Amniotic stem cell (primary cell): ENCODE measurements at places on chromosomes 12 and 14.

GRCh38 chr12:4975574-4975973 lies 65.9 kb downstream of the KCNA1 start:
- DNase-seq, result no peak

DNA sequence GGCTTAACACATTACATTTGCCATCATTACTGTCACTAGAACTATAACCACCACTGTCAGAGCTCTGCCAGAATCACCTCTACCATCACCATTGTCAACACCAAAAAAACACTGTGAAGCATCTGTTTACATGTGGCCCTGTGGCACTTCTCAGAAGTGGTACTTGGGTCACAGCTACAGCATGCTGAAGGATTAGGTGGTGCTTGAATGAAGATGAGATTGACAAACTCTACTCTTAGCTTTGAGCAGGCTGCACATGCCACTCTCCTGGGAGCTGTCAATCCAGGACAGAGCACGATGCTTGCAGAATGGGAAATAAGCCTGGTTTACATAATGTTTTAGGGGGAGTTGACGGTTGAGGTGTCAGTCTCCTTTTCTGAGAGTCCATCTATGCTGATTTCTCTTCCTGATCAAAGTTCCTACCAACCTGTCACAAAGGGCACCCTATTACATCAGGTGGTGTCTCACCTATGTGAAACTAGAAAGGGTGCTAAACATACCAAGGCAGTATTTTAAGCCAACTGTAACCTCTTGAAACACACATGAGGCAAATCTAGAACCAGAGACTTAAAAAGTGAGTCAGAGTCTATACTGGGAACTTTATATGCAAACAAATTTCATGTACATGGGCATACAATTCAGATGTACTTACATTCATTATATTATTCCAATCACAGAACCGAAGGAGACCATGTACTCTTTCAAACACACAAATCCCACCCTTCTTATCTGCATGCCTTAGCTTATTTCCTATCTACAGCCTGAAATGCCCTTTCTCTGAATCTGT lies 258.7 kb downstream of the EMP1 start:
- DNase-seq, result no peak

DNA sequence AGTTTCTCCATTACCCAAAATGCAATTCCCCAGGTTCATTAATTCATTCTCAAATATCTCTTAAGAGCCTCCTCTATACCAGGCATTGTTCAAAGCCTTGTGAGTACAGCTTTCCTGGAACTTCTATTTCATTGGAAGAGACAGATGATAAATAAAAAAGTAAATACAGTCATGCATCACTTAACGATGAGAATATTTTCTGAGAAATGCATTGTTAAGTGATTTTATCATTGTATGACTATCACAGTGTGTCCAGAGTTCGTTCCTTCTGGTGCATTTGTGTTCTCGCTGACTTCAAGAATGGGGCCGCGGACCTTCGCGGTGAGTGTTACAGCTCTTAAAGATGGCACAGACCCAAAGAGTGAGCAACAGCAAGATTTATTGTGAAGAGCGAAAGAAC lies 66.0 kb downstream of the ANO4 start:
- no peak for DNase-seq

GRCh38 chr12:130041983-130042812 lies 120.1 kb upstream of the FZD10 start:
- no peak for DNase-seq

DNA sequence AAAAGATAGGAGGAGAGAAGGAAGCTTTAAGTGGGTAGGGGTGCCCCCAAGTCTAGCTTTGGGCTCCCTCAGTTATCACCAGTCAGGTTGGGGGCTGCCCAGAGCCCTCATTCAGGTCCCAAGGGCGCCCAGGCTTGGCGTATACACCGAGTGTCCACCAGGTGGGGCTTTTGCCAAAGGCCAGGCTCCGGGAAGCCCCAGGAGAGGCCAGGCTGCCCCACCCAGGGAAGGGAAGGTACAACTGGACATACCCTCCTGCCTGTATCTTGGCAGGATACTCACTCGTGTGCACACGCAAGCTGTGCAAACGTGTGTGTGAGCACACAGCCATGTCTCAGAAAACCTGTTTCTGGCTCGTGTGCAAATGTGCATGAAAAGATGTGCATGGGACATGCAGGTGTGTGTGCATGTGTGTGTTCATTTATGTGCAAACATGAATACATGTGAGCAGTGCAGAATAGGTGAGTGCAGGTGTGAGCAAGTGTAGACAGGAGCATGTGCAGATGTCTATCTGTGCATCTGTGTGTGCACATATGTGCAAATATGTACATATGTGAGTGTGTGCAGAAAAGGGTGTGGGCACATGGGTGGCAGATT lies 103.9 kb upstream of the MYL2 start:
- DNase-seq, result no peak

- peak; percentile 13 for DNase-seq
Observed at GRCh38 chr14:83816761-83817160, 1713.2 kb upstream of the FLRT2 start.

- DNase-seq, result no peak
Observed at GRCh38 chr12:80260269-80260668, 160.9 kb downstream of the OTOGL start.

DNA sequence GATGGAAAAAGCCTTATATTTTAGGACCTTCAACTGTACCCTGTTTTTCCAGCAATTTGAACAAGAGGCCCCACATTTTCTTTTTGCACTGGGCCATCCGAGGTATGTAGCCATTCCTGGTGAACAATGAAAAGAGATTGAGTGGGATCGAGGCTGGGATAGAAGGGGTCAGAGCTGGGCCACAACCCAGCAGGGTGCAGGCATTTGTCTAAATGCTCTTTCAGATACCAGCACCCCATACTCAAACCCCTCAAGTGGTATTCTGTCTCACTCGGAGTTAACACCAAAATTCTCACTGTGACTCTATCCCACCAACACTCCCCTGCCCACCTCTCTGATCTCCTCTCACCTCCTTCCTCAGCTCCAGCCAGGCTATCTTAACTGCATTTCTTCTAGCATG lies 26.8 kb downstream of the DUSP6 start:
- DNase-seq, result no peak

GRCh38 chr12:51082561-51083125 lies 753 bp downstream of the CSRNP2 start:
- DNase-seq, result peak; percentile 10

GRCh38 chr12:105278043-105278697 lies 42.2 kb upstream of the APPL2 start:
- DNase-seq, result no peak

DNA sequence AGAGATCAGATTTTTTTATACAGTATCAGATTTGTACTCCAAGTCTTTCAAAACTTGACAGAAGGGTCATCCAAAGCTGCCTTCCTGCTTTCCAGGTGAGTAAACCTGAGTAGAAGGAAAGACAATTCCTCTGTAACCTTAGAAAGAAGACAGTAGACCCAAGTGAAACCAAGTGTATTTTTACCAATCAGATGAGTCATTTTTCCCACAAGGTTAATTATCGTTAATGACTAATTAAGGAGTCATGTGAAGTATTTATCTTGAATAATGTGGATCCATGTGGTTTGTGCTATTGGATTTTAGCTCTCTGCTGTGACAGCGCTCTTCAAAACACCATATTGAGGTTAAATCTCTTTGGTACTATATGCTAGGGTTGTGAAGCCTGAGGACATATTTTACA lies 74.0 kb upstream of the PELI2 start:
- no peak for DNase-seq

DNA sequence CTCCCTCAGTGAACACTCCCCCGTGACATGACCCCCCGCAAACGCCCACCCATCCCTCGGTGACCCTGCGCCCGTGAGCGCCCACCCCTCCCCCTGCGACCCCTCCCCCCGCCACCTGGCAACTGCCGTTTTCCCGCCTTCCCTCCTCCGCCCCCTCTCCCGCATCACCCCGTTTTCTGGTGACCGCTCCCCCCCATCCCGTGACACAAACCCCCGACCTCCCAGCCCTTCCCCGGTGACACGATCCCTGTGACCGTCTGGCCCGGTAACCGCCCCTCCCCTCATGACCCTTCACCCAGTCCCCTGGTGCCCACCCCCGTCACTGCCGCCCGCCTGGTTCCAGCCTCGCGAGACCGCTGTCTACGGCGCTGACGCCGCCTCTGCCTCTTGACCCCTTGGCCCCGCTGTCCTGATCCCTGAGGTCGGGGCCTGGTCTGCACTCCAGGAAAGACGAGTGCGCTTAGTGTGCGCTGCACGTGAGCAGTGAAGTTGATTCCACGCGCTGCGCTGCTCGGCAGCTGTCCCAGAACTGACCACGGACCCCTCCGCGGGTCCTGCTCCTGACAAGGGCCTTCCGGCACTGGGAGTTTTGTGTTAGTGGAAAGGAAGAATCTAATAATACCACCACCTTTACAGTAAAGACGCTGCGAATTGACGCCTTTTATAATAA lies 59.4 kb downstream of the DDX51 start:
- DNase-seq, result no peak

- no peak for DNase-seq
Observed at GRCh38 chr14:68408680-68409079, 384.2 kb downstream of the ZFP36L1 start.
